Esophagus muscularis mucosa (tissue), 4 donors: ENCODE measurements at places on chromosomes 7 and 10. TPM values are rescaled to one million over a fixed set of nuclear protein-coding genes. Genes with fewer than 3 reads are reported as not detected.

GRCh38 chr7:64574540-64575099, 11.7 kb upstream of the ZNF680 start:
- no peak for DNase-seq

GRCh38 chr10:5551531-5552375, 27.0 kb downstream of the CALML3 start:
- no peak for DNase-seq

DNA sequence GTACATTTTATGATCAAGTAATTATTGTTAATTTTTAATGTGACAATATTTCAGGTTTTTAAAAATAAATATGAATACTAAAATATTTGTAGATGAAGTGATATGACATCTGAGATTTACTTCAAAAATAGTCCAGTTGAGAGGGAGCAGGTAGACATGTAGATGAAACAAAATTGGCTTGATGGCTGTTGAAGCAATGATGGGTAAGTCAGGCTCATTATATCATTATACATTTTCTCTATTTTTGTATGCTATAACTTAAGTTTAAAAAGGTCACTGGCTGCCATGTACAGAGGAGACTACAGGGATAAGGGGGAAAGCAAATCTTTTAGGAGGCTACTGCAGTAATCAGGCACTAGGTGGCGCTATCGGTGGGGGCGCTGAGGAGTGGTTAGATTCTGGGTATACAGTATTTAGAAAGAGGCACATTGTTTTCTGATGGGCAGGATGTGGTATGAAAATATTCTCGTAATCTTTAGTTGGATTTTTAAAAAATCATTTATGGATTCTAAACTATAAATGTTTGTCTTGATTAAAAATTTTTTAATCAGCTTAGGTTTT, 189.8 kb upstream of the IMMP2L start:
- DNase-seq, result no peak

DNA sequence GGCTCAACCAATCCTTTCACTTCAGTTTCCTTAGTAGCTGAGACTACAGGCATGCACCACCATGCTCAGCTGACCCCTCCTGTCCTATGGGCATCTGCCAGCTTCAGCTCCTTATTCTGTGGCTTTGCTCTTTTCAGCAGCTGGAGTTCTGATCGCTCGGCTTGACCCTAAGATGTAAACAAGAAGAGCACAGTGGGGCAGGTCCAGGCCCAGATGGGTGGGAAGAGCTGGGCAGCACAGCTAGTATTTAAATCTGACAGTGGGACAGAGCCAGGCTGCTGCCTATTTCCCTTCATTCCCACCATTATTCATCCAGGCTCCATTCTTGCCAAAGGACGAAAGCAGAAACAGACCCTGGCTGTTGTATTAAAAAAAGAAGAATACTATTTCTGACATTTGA, 494.9 kb upstream of the PODXL start:
- no peak for DNase-seq

The COBL gene
- 44.0 TPM for total RNA-seq
